CD4-positive, alpha-beta T cell treated with Interferon gamma for 1 hour (primary cell): ENCODE measurements at places on chromosomes 11 and 22.

GRCh38 chr11:109735128-109735527, 313.1 kb downstream of the C11orf87 start:
- no peak for DNase-seq

DNA sequence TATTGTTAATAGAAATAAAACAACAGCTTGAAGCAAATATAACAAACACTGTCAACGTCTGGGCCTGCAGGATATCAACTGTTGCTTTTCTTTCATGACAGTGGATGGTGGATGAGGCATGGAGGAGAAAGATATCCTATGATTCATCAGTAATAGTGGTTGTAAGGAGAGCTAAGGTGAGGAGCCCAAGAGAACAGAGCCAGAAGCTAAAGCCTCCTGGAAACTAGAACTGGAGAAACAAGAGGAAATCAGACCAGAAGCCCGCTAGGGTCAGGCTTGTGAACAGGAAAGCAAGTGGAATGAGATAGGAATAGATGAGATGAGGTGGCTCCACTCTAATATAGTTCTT, 37.7 kb upstream of the MMP12 start:
- no peak for DNase-seq

GRCh38 chr11:73475549-73476095, 99.4 kb downstream of the RELT start:
- DNase-seq = no peak

DNA sequence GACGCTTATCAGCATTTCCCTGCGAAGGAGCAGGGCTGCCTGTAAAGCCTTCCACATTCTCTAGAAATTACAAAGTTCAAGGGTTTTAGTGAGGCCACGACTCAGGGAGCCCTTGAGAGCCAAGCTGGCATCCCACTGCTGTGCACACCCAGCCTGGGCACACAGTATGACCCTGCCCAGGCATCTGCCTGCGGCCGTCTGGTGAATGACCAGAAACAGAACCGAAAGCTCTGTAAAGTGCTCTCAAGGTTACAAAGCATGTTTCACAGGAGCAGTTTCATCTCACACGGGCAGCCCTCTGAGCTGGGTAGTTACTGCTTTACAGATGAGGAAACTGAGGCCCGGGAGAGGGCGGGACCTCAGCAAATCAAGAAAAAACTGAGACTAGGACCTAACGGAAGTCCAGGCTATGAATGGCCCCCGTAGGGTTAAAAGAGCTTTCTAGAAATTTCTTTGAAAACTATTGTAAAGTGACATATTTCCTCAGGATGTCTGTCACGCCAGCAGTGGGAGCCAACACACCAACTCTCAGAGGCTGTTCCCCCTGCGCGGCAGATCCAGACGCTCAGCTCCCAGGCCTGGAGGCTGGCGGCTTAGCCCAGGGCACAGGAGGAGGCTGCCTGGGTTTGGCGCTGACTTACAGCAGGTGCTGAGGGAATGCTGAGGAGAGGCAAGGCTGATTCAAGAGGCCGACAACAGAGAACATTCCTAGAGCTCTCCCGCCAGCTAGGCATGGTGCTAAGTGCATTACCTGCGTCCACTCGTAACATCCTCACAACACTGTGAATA, 7.7 kb upstream of the TCF20 start:
- no peak for DNase-seq

- no peak for DNase-seq
Observed at GRCh38 chr11:7439746-7440320, 45.5 kb upstream of the OLFML1 start.

DNA sequence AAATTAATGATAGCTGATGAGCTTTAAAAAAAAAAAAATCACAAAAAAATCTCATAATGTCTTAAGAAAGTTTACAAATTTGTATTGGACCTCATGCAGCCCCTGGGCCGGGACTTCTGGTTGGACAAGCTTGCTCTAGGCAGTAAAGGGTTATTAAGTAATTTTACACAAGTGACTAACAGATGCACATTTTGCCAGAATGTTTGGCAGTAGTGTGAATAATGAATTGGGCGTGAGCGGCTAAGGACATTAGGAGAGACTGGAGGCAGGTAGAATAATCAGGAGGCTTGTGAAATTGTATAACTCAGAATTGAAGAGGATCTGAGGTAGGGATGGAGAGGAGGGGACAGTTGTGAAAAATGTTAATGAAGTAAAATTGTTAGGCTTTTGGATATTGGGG, 77.4 kb downstream of the HIPK3 start:
- DNase-seq = no peak

GRCh38 chr22:48101704-48102103, 1339.3 kb downstream of the TBC1D22A start:
- DNase-seq = no peak

GRCh38 chr11:75868990-75869389, 54.0 kb downstream of the UVRAG start:
- DNase-seq = no peak

GRCh38 chr22:41681616-41682015, 7.1 kb downstream of the SNU13 start:
- DNase-seq = peak; percentile 53

DNA sequence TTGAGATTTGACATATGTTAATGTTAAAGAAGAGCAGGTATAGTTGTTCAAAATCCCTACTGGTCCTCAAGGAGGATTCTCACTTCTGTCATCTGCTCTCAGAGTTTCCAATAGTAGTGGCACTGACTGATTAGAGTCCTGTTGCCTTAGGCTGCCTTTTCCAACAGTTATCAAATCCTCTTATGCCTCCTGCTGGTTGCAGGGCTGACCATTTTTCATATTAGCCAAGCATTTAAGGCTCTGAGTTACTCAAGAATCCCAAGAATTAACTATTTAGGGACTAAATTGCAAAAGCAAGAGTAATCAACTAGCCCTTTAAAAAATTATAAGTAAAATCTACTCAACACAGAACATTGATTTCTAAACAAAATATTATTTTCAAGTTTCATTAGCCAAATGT, 212.0 kb upstream of the CHORDC1 start:
- DNase-seq = no peak

DNA sequence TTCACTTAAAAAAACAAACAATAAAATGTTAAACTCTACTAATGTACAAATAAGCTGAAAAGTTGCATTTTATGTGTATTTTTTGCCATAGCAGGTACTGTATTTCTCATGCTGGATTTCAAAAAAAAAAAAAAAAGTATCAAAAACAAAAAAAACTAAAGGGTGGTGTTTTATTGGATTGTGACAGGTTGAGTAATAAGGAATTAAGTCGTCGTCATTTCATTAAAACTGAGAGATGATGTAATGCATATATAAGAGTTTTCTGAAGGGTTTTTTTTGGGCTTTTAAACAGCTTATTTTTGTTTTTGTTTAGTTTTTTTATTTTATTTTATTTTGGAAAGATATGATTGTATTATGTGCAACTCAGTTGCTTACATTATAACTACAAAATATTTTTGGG, 10.9 kb upstream of the ADSL start:
- DNase-seq = no peak

- no peak for DNase-seq
Observed at GRCh38 chr11:76861490-76861953, 804 bp downstream of the ACER3 start.

DNA sequence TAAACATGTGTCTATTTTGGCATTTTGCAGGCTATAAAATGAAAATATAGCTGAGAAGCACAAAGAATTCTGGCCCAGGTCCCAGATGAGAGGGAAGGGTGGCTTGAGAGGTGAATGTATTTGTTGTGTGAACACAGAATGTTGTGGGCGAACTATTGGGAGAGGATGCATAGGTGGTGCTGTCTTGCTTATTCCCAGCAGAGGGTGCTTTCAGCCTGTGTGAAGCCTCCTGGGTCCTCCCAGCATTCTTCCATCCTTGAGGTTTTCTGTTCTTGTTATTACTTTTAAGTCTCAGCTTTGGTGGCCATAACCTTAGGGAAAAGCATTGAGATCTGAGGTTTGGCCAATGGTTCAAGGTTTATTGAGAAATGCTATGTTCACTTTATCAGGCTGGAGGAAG, 108.7 kb upstream of the SNX19 start:
- no peak for DNase-seq

GRCh38 chr11:60858731-60859464, 3.1 kb upstream of the PTGDR2 start:
- DNase-seq = no peak

DNA sequence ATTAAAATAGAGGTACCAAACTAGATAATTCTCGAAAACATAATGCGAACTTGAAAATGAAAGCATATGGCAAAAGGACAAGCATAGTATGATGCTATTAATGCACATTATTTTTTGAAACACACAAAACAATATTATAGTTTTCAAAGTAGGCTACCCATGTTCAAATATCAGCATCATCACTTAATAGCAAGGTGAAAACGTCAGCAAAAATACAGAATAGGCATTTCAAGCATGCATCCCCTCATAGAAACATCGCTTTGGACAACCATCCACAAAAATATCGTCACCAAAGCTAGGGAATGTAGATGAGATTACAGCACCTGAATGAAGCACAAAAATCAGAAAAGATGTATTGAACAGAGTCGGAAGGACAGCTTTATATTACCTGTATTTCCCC, 814.5 kb upstream of the LRRC4C start:
- DNase-seq = no peak

- DNase-seq = no peak
Observed at GRCh38 chr11:19258641-19259230, 18.0 kb upstream of the E2F8 start.

- no peak for DNase-seq
Observed at GRCh38 chr22:45454275-45454674, 40.8 kb downstream of the RIBC2 start.

- no peak for DNase-seq
Observed at GRCh38 chr11:116379185-116379828, 393.5 kb downstream of the BUD13 start.

- DNase-seq = no peak
Observed at GRCh38 chr11:95248666-95249467, 17.9 kb upstream of the SESN3 start.

GRCh38 chr11:68889948-68890446, 13.6 kb downstream of the MRPL21 start:
- DNase-seq = no peak

DNA sequence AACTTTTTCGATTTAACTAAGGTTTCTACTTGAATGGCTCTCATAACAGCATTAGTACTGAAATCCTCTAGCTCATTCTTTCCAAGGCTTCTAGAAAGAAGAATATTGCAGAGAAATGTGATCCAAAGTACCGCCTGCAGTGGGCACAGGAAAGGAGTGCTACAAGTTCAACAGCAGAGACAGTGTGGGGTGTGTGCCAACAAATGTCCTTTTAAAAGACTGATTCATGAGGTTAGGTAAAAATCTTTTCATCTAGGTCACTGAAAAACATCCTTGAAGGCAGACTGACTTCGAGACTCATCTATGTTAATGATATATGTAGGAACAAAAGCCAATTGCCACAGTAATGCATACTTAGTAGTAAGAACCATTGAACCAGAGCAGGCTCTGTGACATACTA, 349.1 kb upstream of the PITPNB start:
- DNase-seq = no peak

DNA sequence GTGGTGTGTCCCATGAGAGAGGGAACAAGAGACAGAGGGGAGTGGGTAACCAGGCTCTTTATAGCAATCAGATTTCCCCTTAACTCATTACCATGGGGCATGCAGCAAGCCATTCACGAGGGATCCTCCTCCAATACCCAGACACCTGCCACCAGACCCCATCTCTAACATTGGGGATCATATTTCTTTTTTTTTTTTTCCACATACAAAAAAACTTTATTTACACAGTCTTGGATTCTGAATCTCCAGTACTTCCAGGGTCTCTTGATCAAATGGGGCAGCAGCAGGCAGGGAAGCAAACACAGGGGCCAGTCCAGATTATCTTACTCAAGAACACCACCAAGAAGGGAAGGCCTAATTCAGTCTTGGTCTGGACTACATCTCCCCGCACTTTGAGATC, 4.3 kb downstream of the DLAT start:
- DNase-seq = no peak

DNA sequence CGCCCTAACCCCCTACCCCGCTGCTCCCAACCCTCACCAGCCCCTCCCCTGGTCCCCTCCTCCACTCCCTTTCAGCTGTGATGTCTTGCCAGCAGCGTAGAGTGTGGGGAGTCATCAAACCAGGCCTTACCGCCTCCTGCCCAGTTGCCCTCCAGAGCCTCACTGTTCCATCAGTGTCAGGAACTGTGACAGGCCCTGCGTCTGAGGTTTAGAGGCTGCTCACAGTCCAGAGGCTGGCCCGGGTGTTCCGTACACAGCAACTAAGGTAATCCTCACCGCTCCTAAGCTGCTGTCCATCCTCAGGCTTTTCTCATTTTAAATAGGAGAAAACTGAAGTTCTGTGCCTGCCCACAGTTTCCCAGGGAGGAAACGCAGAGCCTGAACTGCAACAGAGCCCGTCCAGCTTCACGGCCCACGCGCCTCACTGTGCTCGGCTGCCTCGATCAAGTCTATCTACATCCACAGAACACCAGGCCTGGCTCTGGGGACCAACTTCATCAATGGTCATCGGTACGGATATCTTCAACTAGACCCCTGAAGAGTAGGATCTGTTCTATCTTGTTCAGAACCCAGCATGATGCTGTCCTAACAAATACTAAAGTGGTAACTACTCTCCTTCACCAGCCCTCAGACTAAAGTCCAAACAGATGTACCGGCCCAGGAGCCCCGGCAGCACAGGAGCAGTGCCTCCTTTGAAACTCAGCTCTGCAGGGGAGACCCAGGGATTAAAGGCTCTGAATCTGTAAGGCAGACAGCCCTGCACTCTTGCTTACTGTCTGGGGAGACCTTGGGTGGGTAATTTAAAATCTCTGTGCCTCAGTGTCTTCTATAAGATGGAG, 10.3 kb downstream of the VPS37C start:
- DNase-seq = no peak

DNA sequence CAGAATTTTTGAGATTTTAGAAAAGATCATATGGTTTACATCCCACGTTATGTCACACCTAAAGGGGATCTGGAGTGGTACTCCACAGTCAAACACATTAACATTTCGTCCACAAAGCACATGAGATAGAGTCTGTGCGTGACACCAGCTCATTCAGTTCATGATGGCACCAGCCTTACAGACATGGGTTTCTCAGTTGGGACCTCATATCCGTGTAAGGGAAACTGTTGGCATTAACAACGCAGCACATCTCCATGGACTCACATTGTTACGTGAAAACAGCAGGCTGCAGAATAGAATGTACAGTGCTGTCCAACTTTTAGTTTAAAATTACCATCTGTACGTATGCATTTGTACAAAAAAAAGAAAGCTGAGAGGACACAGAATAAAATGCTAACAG, 14.0 kb downstream of the RIC8A start:
- no peak for DNase-seq

- no peak for DNase-seq
Observed at GRCh38 chr11:73963861-73964260, 13.0 kb downstream of the DNAJB13 start.

GRCh38 chr11:1084561-1085439, 10.1 kb downstream of the MUC2 start:
- no peak for DNase-seq

DNA sequence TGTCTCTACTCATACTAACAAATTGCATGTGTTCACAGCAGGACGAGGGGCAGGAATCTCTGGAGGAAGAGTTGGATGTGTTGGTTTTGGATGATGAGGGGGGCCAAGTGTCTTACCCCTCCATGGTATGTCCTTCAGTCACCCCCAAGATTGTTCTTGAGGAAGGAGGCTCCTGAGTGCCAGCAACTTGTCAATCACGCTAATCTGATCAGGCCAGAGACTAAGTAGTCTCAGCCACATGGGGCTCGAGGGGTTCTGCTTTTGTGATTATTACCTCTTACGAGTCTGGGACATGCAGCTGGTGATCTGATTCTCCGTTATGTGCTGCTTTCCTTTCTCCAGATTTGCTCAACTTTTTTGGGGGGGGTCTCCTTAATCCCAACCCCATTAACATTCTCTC, 54.3 kb downstream of the CTNND1 start:
- DNase-seq = no peak
